ENCODE measurements at places on chromosomes 6 and 20. TPM values are rescaled to one million over a fixed set of nuclear protein-coding genes. Genes with fewer than 3 reads are reported as not detected.

GRCh38 chr20:45407783-45408645 lies at the start of gene DBNDD2:
Gene DBNDD2 (plus strand): TSS chr20:45408289. CDS start chr20:45408468, 179 bp downstream.
- peaks cover 6% of the 10 kb centered on the region for H3K27me3 ChIP-seq
- H3K4me1 ChIP-seq = peaks cover 10% of the 10 kb centered on the region
- H3K4me3 ChIP-seq = peak within 1 kb of the TSS; percentile 85
- peaks cover 6% of the 10 kb centered on the region for H3K36me3 ChIP-seq
- peak within 1 kb of the TSS; percentile 82 for H3K27ac ChIP-seq

GRCh38 chr6:36774331-36774730 lies 64.9 kb downstream of the CPNE5 start:
- peaks cover 53% of the 10 kb centered on the region for H3K27me3 ChIP-seq
- H3K4me3 ChIP-seq = no peak overlapping the region
- no peaks in the 10 kb centered on the region for H3K36me3 ChIP-seq
- DNase-seq = no peak
- peaks cover 13% of the 10 kb centered on the region for H3K4me1 ChIP-seq

GRCh38 chr6:100503043-100503705 lies 38.5 kb upstream of the SIM1 start:
- no peaks in the 10 kb centered on the region for H3K36me3 ChIP-seq
- no peak overlapping the region for H3K4me3 ChIP-seq

The EPHA7 gene
- total RNA-seq = 32.2 TPM

The TMEM217 gene
- 2.5 TPM for total RNA-seq
